ENCODE measurements at places on chromosomes 5 and 9.

- DNase-seq, result no peak
Observed at GRCh38 chr9:77708064-77708815, 60.1 kb upstream of the GNA14 start.

- DNase-seq, result no peak
Observed at GRCh38 chr9:121133104-121133816, 58.5 kb downstream of the CNTRL start.

GRCh38 chr5:144352330-144352729, 181.7 kb downstream of the KCTD16 start:
- DNase-seq, result no peak

- DNase-seq, result no peak
Observed at GRCh38 chr5:140169410-140169809, 5.6 kb upstream of the CYSTM1 start.

DNA sequence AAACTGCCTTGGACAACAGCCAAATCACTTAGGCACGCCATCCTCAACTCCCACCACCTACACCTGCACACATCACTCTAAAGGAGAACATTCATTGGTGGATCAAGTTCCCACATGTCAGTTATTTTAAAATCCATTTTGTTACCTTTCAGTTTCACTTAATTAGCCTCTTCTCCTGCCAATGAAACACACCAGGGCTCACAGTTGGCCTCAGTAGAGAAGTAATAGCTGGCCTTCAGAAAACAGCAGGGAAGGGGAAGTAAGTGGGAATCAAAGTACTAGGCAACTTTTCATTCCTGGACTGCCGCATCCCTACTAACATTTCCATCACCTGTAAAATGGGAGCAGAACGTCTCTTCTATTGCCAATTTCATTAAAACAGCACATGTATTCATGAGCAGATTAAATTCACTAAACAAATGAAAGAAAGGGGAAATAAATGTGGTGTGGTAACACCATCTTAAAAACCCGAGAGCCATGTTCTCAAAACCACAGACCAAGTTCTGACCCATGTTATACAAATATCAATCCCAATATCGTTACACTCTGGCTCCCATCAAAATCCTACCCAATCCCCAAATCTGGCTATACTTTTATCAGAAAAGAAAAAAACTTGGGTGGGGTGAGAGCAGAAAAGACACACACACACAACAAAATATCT, 1.7 kb downstream of the SIL1 start:
- DNase-seq, result no peak

GRCh38 chr5:101643794-101644193, 652.3 kb downstream of the SLCO4C1 start:
- DNase-seq, result no peak

GRCh38 chr5:42400474-42400873, 22.8 kb upstream of the GHR start:
- no peak for DNase-seq
